ENCODE measurements at places on chromosomes 4 and X. TPM values are rescaled to one million over a fixed set of nuclear protein-coding genes. Genes with fewer than 3 reads are reported as not detected.

GRPEL1 gene
- 42.6 TPM for total RNA-seq

TRIML2 gene
- total RNA-seq = not detected

FAM53A gene
- 1.7 TPM for total RNA-seq

SHOX gene
- total RNA-seq = not detected

Measured in endothelial cell of umbilical vein (primary cell).